ENCODE measurements at places on chromosomes 1 and 21.
A peak's percentile ranks its signal among the peaks of the same experiment; 100 is the strongest.

- DNase-seq = peak; percentile 9
Observed at GRCh38 chr1:12485231-12486058, 132.6 kb downstream of the DHRS3 start.

GRCh38 chr1:162755306-162755705, 35.2 kb upstream of the HSD17B7 start:
- peak; percentile 27 for DNase-seq

DNA sequence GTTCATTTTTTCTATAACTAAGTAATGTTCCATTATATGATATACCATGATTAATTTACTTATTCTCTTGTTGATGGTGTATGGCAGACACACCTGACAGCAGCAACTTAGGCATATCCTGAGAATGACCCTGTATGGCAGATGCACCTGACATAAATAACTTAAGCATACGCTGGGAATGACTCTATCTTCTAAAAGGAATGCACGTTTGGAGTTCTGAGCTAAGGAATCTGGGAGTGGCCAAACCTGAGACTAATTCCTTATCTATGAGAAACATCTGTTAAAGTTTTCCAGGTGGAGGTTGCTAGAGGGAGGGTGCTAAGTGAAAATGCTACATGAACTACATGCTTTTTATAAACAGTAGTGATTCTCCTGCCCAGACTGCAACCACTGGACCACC, 96.7 kb upstream of the RGS18 start:
- DNase-seq = no peak

DNA sequence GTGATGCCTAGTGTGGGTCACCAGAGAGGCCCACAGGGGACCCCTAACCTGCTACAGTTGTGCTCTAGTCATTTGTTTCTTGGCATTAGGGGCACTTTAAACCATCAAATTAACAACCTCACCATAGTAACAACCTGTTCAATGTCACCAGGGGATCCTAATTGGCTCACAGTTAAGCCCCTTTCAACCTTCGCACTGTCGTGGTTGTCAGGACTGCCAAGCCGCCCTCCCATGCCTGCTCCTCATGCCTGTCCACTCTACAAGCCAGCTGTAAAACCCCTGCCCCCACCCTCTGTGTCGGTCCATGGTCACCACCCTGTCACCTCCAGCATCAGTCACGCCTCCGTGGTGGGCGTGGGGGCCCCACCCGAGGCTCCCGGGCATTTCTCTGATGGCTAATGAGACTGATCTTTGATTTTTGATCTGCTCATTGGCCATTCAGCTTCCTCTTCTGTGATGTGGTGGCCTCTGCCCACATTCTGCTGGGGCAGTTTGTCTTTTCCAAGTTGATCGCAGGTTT, 96.6 kb downstream of the WDR4 start:
- DNase-seq = no peak

All from EL (cell line).